ENCODE measurements at places on chromosomes 11 and 22.

DNA sequence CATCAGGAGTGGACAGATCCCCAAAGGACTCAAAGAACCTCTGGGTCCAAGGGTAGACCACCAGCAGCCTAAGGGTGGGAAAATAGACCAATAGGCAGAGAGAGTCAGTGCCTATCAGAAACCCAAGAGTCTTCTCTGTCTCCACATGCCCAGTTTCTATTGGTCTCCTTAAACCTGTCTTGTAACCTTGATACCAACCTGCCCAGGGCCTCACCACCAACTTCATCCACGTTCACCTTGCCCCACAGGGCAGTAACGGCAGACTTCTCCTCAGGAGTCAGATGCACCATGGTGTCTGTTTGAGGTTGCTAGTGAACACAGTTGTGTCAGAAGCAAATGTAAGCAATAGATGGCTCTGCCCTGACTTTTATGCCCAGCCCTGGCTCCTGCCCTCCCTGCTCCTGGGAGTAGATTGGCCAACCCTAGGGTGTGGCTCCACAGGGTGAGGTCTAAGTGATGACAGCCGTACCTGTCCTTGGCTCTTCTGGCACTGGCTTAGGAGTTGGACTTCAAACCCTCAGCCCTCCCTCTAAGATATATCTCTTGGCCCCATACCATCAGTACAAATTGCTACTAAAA is at the start of gene HBB:
TSS of gene HBB (minus strand) at position 340 of the 579 bp plus-strand sequence. CDS start at position 290, 50 bp downstream.
- no peak for DNase-seq

- no peak for DNase-seq
Measured at GRCh38 chr22:38754751-38755154, 1.0 kb downstream of the SUN2 start.

DNA sequence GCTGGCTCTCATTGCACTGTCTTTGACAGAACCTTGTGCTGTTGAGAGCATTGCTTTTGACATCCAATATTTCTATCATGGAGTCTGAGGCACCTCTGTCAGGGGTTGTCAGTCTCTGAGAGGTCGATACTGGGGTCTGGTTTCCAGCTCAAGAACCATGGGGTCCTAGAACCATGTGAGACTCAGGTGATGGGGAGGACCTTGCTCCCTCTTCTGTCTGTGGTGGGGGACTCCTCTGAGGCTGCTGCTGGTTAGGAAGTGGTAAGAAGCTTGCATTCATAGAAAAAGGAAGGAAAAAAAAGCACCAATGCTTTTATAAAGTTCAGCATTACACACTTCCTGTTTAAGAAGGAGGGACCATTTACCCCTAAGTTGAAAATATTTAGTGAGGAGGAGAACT is 91.8 kb upstream of the CD44 start:
- no peak for DNase-seq

DNA sequence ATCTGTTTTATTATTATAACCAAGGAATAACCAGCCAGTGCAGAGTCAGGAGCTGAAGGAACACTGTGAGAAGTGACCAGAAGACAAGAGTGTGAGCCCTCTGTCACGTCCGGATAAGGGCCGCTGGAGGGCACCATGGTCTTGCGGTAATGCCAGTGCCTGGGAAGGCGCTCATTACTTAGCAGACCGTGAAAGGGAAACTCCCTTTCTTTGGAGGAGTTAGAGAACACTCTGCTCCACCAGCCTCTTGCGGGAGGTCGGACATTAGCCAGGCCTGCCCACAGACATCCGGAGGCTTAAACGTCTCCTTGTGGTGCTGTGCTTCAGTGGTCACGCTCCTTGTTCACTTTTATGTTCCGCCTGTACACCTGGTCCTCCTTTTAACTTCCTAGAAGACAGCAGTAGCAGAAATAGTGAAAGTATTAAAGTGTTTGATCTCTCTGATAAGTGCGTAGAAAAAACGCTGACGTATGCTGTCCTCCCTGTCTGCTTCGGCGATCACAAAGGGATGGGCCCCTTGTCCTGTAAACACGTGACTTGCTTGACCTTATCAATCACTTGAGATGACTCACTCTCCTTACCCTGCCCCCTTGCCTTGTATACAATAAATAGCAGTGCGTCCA is 120.6 kb upstream of the LMO1 start:
- no peak for DNase-seq

- DNase-seq = no peak
Measured at GRCh38 chr11:794766-795633, 3.1 kb downstream of the SLC25A22 start.

DNA sequence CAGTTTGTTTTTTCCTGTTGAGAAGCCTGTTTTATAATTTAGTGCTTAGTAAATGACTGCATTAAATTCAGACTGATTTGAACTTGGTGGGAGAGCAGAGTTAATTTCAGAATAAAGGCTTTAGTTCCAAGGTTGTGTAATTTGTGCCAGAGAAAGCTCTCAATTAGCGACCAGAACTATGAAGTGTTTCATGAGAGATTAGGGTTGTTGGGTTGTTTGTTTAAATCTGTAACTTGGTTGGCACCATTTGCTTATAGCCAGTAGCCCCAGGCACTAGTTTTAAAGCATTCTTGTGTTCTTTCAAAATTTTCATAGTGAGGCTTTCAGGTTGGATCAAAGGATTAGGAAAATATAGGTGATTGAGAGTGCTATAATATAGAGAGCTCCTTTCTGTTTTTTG is 25.5 kb downstream of the UVRAG start:
- DNase-seq = no peak

DNA sequence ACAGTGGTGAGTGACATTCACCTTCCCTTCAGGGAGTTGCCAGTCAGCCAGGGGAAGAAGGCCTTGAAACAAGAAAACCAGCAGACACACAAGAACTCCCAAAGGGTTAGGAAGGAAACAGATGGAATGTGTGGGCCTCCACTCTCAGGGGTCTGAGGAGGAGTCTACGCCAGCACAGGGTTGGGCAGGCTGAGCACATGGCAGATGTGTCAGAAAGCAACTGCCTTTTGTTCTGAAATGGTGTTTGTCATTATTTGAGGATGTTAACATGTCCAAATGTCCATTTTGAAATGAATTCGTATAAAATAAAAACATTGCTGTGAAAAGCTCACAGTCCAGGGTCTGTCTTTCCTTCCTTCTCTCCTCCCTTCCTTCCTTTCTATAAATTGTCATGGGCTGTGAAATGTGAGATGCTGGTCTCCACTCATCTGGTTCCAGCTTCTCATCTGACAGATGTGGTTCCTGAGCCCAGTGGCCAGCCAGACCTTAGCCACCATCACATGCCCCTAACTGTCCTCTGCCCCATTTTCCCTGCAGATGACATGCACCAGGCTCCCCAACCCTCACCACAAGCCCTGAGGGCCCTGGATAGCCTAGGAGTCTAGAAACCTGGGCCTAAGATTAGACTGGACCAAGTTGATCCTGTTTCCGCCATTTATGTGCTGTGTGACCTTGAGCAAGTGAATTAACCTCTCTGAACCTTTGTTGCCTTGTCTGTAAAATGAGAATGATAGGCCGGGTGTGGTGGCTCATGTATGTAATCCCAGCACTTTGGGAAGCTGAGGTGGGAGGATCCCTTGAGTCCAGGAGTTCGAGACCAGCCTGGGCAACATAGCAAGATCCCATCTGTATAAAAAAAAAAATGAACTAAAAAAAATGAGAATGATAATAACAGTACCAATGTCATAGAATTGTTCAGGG is 56.2 kb upstream of the CRYBB3 start:
- no peak for DNase-seq

DNA sequence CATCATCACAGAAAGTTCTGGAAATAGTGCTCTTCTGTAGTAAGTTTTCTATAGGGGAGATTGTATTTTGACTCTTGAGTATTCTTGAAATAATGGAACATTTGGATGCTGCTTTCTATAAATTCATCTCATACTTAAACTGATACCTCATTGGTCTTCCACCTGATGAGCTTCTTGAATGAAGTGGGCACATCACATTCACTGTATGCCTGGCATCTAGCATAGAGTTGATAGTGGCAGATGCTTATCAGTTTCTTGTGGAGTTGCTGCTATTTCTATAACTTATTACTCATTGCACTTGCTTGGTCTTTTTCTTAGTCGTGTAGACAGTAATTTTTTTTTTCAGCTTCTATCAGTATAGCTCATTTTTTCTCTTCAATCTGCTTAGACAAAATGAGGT is 5.4 kb downstream of the ATXN10 start:
- DNase-seq = no peak

GRCh38 chr11:76501526-76502202 is 56.8 kb downstream of the EMSY start:
- no peak for DNase-seq

DNA sequence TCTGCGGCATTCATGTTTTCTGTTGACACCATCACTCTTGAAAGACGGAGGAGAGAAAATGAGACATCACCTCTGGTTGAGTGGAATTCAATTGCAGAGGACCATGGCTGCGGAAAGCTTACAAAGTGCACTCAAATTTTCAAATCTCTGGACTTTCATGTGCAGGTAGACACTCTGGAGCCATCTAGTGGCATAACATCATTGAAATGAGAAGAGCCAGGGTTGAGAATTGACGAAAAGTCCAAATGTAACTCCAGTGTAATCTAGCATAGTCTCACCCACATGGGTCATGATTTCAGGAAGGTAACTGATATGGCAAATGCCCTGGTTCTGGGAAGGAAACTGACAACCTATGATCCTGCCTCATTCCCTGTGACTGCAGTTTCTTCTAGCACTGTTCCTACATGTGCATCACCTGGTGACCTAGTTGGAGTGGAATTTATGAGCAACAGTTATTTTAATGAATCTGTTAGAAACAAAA is 687.8 kb downstream of the KCNA4 start:
- no peak for DNase-seq

- DNase-seq = no peak
Measured at GRCh38 chr11:2347308-2347830, 29.7 kb upstream of the CD81 start.

DNA sequence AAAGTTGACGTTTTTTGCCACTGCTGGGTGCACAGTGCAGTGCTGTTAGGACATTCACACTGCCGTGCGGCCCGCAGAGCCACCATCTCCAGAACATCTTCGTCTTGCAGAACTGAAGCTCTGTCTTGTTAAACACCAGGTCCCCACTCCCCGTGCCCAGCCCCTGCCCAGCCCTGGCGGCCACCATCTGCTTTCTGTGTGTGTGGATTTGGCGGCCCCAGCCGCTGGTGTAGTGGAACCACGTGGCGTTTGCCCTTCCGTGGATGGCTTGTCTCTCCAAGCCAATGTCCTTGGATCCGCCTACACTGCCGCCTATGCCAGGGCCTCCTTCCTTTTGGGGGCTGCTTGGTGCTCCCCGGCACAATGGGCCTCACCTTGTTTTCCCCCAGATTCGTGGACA is 8.2 kb upstream of the MUC5AC start:
- no peak for DNase-seq

DNA sequence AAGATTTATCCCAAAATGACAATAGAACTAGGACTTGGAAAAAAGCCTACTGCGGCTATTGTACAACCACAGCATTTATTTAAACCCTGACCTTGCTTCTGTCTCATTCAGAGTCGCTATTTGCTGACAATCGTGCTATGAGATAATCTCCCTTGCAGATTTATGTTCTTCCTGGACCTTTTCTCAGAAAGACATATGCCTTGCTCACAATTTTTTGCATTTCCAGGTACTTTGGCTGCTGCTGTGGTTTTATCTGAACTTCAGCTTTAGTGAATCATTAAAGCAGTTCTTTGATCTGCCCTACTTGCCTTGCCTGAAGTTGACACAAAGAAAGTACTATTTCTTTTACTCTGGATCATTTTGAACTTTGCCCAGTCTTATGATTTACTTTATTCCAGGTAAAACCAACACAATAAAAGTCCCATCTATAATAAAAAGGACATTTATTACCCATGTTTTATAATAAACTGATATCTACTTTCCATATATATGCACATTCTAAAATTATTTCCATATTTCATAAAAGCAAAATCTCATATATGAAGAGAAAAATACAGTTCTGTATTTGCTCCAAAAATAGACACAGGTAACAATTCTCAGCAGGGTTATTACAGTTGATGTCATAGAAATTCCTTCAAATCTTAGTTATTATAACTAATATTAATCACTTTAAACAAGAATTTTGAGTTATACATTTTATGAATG is 63.4 kb upstream of the CARD18 start:
- DNase-seq = no peak

DNA sequence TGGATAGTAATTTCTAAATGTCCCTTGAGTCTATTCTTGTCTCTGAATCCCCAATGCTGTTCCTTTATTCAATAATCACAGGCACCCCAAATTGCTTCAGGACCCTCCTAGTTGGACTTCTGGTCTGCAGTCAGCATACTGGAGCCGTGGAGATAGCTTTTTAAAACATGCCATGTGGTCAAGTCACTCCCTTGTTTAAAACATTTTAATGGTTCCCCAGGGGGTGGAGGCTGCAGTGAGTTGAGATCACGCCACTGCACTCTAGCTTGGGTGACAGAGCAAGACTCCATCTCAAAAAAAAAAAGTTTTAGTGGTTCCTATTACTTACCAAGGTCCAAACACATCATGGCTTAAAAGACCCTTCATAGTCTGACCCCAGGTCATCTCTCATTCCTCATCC is 220.3 kb downstream of the ADAMTS15 start:
- no peak for DNase-seq

DNA sequence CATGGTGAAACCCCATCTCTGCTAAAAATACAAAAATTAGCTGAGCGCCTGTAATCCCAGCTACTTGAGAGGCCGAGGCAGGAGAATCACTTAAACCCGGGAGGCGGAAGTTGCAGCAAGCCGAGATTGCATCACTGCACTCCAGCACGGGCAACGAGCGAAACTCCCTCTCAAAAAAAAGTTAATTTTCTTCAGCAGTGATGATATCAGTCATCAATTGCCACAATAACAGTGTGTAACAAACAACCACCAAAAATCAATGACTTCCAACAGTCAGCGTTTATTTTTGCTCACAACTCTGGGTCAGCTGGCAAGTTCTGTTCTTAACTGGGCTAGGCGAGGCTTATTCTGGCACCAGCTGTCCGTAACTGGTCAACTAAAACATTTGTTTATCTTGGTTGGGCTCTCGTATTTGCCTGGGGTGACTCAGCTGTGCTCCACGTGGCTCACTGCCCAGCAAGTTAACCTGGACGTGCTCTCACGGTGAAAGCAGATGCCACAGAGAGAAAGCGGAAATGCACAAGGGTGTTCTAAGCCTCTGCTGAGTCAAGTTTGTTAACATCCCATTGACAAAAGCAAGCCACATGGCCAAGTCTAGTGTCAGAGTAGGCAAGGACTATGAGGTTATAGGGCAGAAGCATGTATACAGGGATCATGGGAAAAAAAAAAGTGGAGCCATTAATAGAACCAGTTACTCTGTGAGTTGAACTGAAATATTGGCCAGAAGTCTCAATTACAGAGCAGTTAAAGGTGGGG is 52.1 kb downstream of the LHFPL7 start:
- DNase-seq = no peak

GRCh38 chr11:33674035-33674814 is 26.4 kb downstream of the C11orf91 start:
- no peak for DNase-seq

GRCh38 chr11:7971846-7972245 is 6.6 kb upstream of the NLRP10 start:
- DNase-seq = no peak

DNA sequence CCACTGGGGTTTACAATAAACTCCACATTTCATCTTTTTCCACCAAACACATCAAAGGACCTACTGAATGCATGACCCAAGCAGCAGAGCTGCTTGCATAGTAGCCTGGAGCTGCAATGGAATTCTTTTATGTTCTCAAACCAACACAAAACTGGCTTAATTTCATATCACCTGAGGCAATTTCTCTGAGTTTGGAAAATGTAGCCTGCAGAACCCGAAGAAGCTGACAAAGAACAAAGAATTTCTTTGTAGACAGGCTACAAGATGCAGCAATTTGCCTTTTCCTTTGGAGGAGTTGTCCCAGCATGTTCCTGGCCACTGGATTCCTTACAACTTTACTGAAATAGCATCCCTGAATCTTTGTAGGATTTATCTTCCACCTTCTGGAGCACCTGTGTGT is 5.5 kb upstream of the TECTA start:
- DNase-seq = no peak

Data from C1 segment of cervical spinal cord (tissue), 14 donors.